Stimulated activated CD4-positive, alpha-beta T cell treated with anti-CD3 and anti-CD28 coated beads, Interleukin-1b, Interleukin-23, amount 100 ng/mL, for 1 hour (primary cell): ENCODE measurements at places on chromosomes 1 and 21.

- no peak for DNase-seq
These were observed 5.7 kb upstream of the AKT3 start for GRCh38 chr1:243855616-243856318.

- no peak for DNase-seq
These were observed 276.0 kb downstream of the RWDD3 start for GRCh38 chr1:95509989-95510388.

- no peak for DNase-seq
These were observed 6.2 kb downstream of the KCNK1 start for GRCh38 chr1:233620065-233620464.

- DNase-seq = no peak
These were observed 810 bp downstream of the RGS5 start for GRCh38 chr1:163201906-163202305.

DNA sequence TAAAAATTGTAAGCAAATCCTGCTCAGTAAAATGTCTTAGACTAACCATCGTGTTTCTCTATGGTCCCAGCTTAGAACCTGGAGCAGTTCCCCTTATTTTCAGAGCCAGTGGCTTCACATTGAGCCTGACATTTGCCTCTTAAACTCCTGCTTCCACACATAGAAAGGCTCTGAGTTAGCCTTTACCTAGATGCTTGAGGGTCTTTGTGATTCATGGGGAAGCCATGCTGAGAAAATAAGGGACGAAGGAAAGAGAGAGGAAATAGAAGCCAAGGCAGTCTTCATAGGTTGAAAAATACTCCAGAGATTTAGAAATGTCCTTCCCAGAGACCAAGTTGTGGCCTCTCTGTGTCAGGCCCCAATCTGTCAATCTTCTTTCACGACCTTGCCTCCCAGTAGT, 16.1 kb upstream of the RBBP5 start:
- no peak for DNase-seq

- no peak for DNase-seq
These were observed 512.7 kb upstream of the ZRANB2 start for GRCh38 chr1:71593523-71593922.

DNA sequence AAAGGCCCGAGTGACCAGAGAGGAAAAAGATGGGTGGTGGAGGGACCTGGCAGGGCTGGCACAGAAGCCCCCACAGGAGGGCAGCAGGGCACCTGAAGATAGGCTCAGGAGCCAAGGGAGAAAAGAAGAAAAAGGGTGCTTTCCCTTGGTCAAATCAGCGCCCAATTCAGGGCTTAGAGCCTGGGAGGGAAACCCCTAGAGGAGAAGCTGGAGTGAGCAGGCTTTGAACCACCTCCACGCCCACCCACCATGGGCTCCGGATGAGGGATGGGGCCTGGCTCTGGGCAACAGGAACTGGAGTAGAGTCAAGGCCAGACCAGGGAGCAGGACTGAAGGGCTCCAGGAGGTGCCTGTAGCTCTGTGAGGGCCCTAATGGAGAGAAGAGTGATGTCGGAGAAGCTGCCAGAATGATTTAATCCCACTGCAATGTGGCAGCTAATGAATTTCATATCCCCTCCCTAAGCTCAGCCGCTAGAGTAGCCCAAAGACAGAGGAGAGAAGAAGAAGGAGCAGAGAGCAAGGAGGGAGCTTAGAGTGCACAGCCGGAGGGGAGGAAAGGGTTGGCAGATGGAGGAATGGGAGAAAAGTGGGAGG, 12.0 kb upstream of the PRELP start:
- no peak for DNase-seq

- DNase-seq = no peak
These were observed 1.3 kb downstream of the TMEM35B start for GRCh38 chr1:34983700-34984355.

- DNase-seq = no peak
These were observed 128.6 kb downstream of the PCNX2 start for GRCh38 chr1:233166896-233167295.

- no peak for DNase-seq
These were observed 13.1 kb upstream of the KCNQ4 start for GRCh38 chr1:40770296-40771070.

DNA sequence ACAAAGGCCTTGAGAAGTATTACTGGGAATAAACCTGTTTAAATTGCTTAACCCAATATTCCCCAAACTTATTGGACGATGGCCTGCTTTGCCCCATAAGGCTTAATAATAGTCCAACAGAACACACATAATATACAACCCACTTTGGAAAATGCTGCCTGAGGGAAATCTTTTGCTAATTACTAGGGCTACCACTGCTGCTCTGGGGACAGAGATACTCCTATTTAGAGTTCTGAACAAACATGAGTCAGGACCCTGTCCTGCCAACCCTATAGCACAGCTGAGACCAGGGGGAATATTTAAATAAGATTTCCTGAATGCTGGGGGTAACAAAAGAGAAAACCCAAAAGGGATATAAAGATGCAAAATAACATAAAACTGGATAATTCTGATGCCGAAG, 139.1 kb downstream of the BRINP2 start:
- no peak for DNase-seq

DNA sequence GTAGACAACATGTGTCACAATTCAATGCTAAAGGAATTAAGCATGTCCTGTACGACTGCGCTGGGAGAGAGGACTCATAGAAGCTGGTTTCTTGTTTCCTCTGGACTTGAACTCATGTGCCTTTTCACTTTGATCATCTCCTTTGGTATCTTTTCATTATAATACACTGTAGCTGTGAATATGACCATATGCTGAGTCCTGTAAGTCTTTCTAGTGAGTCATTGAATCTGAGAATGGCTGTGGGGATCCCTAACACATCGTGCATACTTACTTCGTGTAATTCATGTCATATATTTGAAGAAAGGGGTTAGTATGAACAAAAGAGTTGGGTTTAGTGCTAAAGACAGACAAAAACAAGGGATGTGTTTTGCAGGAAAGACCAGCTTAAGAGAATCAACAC, 148.1 kb upstream of the RUNX1 start:
- no peak for DNase-seq

DNA sequence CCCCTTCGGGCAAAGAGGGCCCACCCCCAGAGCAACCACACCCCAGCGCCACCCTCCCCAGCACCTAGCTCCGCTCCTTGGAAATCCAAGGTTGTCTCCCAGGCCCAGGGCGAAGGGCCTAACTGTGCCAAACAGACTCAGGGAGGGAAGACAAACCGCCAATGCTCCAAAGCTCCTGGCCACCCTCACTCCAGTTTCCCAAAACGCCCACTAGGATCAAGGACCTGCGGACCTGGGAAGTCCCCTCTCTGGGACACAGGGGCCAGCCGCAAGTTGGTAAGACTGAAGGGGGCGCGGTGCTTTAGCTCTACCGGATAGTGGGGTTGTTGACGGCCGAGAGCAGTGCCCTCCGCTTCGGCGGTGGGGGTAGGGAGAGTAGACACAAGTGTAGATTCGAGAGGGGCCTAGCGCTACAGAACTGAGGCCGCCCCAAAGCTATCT, 581 bp downstream of the IRF6 start:
- DNase-seq = no peak

GRCh38 chr1:28518745-28519341, 13.0 kb downstream of the RCC1 start:
- no peak for DNase-seq

- DNase-seq = no peak
These were observed 76.3 kb upstream of the CSF3R start for GRCh38 chr1:36559061-36559460.

DNA sequence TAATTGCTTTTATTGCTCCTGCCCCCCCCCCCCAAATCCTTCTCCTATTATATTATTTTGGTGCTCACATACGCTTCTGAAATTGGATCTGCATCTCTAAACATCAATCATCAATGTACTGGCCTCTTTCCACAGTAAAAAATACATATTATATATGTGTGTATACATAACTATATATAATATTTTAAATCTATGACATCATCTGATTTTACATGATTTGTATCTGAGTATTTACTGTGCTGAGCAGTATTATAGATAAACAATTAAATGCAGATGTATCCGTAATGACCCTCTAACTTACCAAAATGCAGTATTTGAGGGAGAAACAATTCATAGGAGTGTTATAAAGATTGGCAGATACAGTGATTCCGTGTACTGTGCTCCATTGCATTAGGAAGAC, 832 bp downstream of the PLPPR4 start:
- DNase-seq = no peak

- no peak for DNase-seq
These were observed 20.9 kb upstream of the SH3BGRL3 start for GRCh38 chr1:26259005-26259404.

- no peak for DNase-seq
These were observed 139.3 kb upstream of the EDN2 start for GRCh38 chr1:41623736-41624135.

- DNase-seq = no peak
These were observed 30.5 kb upstream of the COA6 start for GRCh38 chr1:234342774-234343173.

DNA sequence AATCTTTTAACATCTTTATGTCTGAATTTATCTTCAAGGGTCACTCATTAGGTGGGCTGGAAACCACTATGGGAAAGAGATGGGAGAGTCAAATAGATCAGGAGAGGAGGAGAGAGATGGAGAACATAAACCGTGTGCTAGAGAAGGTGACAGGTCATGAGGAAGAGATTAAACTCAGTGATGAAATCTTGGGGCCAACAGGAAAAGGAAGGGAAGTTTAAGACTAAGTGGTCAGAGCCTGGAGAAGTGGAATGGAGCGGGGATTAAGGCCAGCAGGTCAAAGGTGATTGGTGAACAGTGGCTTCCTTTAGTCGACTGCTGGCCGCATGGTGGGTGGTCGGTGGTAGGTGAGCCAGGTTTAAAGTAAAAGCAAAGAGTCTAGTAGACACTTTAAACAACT, 169.3 kb upstream of the IVNS1ABP start:
- DNase-seq = no peak

GRCh38 chr1:29286194-29286767, 50.0 kb downstream of the PTPRU start:
- no peak for DNase-seq

GRCh38 chr1:230548357-230548756, 93.9 kb upstream of the COG2 start:
- DNase-seq = no peak

- DNase-seq = no peak
These were observed 128.6 kb downstream of the HUNK start for GRCh38 chr21:32001390-32001789.

- no peak for DNase-seq
These were observed 17.0 kb upstream of the CD2 start for GRCh38 chr1:116737020-116737854.

DNA sequence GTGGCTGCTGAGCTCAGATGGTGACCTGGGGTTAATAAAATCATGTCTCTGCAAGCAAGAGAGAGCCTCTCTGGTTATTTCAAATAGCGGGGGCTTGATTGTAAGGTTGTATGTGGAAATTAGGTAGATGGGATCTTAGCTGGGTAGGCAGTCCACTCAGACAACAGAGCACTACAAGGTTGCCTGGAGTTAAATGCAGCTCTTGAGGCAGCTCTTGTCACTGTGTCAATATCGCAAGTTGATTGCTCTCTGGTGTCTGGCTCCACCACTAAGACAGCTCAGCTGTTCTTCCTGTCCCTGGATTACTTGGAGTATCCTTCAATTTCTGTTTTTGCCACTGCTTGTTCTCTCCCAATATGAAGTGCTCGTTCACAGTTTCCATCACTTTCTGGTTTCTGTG, 93.8 kb downstream of the C21orf91 start:
- no peak for DNase-seq

- DNase-seq = no peak
These were observed 563.9 kb upstream of the NR5A2 start for GRCh38 chr1:199463521-199464127.

GRCh38 chr1:150922519-150922975, 3.6 kb upstream of the SETDB1 start:
- peak; percentile 51 for DNase-seq

DNA sequence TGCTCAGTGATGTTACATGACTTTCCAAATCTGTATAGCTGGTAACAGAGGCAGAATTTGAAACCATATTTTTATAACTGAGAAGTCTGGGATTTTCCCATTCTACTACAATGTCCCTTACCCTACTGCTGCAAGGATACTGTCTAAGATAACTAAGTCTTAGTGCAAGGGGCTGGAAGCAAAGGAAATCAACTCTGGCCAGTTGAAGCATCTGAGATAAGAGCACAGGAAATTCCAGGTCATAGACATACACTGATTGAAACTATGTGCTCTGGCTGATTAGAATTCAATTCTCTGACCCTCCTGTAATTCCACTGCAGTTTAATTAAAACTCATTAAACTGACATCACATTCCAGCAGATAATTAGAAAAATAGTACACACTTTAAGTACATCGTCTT, 267.7 kb upstream of the C1orf87 start:
- DNase-seq = no peak

DNA sequence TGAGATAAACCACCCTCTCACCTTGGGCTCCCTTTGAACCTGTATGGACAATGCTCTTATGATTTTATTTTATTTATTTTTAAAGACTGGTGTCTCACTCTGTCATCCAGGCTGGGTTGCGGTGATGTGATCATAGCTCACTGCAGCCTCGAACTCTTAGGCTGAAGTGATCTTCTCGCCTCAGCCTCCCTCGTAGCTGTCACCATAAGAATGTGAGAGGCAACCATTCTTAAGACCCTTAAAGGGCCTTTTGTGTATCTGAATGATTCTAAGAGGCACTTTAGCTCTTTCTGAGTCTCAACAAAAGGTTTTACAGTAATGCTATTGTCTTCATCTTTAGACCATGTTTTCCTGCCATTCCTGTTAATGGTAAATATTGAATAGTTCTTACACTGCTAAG, 67.0 kb downstream of the IVNS1ABP start:
- no peak for DNase-seq
